Esophagus squamous epithelium (tissue), 5 donors: ENCODE measurements at places on chromosomes 5 and 9.

DNA sequence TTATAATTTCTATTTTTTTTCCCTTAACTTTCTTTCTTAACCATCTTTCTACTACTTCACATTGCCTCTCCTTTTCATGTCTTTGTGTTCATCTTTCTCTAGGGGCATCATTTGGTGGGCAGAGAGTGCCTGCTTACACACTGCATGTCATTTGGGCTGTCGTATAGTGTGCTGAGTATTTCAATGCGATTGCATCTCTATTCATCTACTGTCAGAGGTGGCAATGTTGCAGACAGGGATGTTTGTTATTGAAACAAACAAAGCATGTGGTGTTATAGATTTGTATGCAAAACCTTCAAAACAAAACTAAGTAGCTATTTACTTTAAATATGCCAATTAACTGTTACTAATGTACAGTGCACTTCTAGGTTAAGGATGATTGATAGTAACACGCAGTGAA lies 141.1 kb upstream of the MEF2C start:
- DNase-seq: no peak

- no peak for DNase-seq
Observed at GRCh38 chr5:68159224-68159951, 56.2 kb upstream of the PIK3R1 start.

DNA sequence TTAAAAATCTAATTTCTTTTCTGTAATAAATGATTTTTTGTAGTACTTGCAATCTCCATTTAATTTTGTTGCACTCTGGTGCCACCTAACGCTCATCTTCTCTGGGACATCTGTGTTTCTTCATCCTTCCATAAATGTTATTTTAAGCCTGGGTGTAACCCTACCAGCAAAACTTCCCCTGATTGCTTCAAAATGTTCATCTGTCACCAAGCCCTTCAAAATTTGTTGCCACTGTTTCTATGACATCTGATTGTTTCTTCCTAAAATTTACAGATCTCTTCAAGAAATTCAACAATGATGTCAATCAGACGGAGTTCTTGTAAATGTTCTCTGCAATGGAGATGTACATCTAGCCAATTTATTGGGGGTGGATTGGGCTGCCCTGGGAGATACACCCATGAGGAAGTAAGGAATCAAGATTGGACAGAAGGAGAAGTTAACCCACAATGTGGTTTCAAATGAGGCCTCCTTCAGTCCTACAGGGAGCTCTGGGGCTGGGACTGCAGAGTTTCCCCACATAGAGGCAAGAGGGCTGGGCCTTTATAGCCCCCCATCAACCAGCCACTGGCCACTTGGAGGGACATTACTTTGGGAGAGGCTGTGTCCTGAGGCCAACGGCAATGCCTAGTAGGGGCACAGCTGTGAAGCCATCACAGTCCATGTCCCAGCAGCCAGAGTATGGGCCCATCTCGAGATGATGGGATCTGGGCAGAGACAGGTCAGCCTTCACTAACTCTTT lies 23.3 kb downstream of the MCTP1 start:
- no peak for DNase-seq

GRCh38 chr9:137336735-137337134 lies 34.7 kb upstream of the NRARP start:
- no peak for DNase-seq
